ENCODE measurements at places on chromosomes 11 and 22. TPM values are rescaled to one million over a fixed set of nuclear protein-coding genes. Genes with fewer than 3 reads are reported as not detected.

The SLC6A5 gene
- not detected for total RNA-seq

The MAJIN gene
- not detected for total RNA-seq

The RASD2 gene
- not detected for total RNA-seq

The SLC22A8 gene
- total RNA-seq, result not detected

The NOX4 gene
- 15.8 TPM for total RNA-seq

The CHRM4 gene
- 1.2 TPM for total RNA-seq

The TENM4 gene
- total RNA-seq, result 0.23 TPM

The PAMR1 gene
- total RNA-seq, result not detected

The TRPM5 gene
- not detected for total RNA-seq

The OR8G5 gene
- 1.1 TPM for total RNA-seq

The RFPL2 gene
- not detected for total RNA-seq

The CST6 gene
- 0.19 TPM for total RNA-seq

The DMC1 gene
- 35.7 TPM for total RNA-seq

The CDKN1C gene
- total RNA-seq, result 22.2 TPM

The C22orf23 gene
- not detected for total RNA-seq

The CD3E gene
- not detected for total RNA-seq

The SPON1 gene
- 0.03 TPM for total RNA-seq

The BIK gene
- 3.7 TPM for total RNA-seq

The GDPD4 gene
- total RNA-seq, result 1.2 TPM

The GGT5 gene
- not detected for total RNA-seq

The GP1BB gene
- total RNA-seq, result 1.6 TPM
